ENCODE measurements at places on chromosomes 3 and 15.

DNA sequence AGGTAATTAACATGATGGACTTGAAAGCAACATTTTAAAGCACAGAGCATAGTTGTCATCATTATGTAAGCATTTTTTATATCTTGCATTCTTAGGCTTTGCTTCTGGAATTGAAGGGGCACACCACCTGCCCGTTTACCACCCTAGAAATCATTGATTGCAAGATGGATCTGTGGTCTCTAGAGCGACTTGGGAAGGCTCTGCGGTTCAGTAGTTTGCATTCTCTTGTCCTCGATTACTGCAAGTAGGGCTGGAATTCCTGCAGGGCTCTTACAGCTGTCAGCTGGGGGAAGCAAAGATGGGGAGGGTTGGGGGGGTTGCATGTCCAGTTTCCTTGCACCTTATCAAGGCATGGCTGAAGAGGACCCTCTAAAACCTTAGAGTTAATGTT is 56.7 kb upstream of the RNF7 start:
- no peak for DNase-seq

DNA sequence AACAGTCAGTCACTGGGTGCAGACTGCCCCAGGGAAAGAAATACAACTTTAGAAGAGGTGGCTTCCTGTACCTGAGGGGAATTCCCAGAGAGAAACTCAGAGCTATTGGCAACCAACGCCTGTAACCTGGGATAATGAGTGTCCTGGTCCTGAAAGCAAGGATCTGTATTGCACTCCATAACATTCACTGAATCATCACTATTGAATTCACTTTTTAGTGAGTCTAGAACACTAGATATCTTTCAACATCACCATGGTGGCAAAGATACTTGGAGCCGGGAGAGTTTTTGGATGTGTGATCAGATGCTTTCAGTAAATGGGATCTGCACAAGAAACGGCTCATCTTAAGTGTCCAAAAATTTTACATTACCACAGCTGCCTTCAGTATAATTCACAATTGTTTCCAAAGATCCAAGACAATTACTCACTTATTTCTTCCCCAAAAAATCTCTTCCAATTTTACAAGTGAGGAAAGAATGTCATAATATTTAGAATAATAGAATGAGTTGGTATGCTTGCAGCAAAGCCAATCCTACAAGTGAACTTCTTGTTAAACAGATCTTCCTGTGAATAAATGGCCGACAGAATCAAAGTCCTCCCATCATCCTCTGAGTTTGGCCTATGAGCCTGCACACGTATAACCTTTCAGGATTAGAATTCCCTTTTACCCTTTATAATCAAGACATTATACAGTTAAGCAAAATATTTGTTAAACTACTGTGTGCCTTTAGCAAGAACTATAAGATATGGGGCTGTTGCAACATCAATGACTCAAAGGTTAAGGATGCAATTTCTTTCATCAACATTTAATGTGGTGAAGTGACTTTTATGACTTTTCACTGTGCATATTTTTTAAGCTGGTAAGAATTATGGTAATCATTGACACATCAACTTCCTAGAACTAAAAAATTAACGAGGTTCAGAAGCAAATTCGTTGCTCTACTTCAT is 243.3 kb upstream of the COL8A1 start:
- DNase-seq: peak; percentile 92

- no peak for DNase-seq
Measured at GRCh38 chr15:62877276-62877857, 165.2 kb upstream of the TPM1 start.

GRCh38 chr3:10108091-10108490 is at the start of gene FANCD2OS:
Gene FANCD2OS, minus strand, starts transcription at chr3:10108255. Its CDS starts 3,481 bp downstream, at chr3:10104774.
- DNase-seq: no peak

- DNase-seq: peak; percentile 33
Measured at GRCh38 chr3:112327371-112327951, 5.5 kb upstream of the CD200 start.

DNA sequence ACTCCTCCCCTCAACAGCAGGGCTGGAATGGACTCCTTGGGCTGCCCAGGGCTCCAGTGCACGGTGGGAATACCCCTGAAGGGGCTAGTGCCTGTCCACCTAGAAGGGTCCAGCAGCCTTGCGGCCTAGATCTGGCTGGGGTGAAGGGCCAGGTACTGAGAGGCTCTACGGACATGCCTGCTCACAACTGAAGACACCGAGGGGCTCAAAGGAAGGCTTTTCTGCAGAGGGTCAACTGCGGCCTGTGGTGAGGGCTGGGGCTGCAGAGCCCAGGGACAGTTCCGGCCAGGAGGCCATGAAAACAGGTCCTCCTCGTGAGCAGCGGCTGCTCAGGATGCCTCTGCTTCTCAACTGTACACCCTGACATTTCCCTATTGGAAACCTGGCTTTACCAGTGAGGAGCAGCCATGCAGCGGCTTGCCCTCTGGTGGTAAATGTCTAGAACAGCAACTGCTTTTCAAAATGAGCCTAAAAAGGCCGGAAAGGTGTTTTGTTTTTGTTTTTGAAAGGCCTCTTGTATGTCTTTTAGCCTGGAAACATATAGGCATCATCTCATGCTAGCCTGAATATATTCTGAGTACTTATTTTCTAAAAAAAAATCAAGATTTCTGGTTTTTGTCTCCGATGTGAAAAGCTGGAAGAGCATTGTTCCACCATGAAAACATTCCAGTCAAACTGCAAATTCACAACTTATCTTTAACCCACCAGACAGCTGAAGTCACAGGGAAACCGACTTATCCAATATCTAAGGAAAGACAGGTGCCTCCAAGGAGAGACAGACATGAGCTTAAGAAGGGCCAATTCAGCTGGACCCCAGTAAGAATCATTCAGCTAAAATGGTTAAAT is 163.4 kb downstream of the KLF13 start:
- peak; percentile 34 for DNase-seq

GRCh38 chr15:66293419-66294156 is at the start of gene DIS3L:
Gene DIS3L, plus strand, starts transcription at chr15:66293568. Its CDS starts 29 bp downstream, at chr15:66293597.
- DNase-seq: peak; percentile 22

GRCh38 chr3:133561679-133562078 is 11.8 kb upstream of the CDV3 start:
- DNase-seq: no peak

DNA sequence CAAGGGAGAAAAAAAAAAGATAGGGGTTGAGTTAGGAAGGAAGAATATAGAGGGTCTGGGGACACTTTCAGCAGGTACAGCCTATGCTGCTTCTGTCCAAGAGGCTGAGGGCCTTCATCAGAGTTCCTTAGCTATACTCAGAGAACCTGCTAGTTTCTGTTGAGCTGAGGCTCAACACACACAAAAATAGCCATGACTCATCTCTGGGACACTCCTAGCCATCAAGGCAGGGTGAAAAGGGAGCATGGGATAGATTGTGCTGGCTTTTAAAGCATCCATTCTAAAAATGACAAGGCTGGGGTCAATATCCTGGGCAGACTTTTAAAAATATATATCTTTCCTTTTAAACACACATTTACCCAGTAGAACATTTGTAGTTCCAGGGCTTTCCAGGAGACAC is 2.8 kb upstream of the RTP2 start:
- peak; percentile 8 for DNase-seq

DNA sequence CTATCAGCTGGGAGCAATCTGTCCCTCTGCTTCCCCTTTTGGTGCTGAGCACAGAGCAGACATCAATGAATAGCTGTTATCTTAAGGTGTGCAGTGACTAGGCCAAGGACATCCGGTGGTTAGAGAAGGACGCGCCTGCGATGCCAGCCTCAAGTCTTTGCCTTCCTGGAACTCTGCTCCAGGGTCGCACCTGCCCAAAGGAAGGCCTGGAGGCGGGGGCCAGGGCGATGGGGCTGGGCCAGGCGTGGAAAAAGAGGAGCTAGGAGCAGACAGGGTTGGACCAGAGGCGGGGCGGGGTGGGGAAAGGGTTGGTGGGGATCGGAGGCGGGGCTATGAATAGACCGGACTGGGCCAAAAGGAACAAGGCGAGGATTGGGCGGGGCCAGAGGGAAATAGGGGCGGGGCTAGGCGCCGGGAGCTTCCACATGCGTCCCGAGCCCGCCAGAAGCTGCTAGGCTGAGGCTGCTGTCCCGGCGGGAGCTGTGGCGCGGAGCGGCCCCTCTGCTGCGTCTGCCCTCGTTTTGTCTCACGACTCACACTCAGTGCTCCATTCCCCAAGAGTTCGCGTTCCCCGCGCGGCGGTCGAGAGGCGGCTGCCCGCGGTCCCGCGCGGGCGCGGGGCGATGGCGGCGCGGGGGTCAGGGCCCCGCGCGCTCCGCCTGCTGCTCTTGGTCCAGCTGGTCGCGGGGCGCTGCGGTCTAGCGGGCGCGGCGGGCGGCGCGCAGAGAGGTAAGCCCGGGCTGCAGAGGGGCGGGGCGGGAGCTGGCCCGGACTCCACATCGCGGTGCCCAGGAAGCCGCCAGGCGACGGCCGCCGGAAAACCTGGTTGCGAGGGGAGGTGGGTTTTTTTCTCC is at the start of gene CHRNA5:
CHRNA5 (plus strand) TSS at position 424 of the 854 bp plus-strand sequence; CDS start at position 624, 200 bp downstream.
- peak; percentile 63 for DNase-seq

GRCh38 chr3:29759411-29760225 is 478.7 kb downstream of the RBMS3 start:
- peak; percentile 47 for DNase-seq

DNA sequence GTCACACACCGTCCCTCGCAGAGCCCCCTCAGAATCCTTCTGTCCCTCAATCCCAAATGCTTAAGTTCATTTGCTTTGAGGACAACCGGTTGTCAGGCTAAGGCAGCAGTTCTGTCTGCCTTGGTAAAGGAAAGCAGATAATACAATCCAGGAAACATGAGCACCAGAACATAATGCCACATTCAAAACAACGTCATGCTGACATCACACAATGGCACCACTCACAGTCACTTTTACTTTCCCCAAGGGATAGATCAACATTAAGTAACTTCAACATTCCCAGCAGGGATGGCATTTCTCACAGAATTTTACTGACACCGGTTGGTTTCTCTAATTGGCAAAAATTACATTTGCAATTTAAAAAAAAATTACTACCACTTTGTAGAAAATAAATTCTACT is 74.6 kb upstream of the PSMD6 start:
- no peak for DNase-seq

- DNase-seq: no peak
Measured at GRCh38 chr3:104723000-104723399, 643.7 kb upstream of the ALCAM start.

GRCh38 chr3:57949785-57950615 is 58.2 kb upstream of the FLNB start:
- DNase-seq: no peak

- no peak for DNase-seq
Measured at GRCh38 chr3:37536840-37537239, 324.8 kb upstream of the CTDSPL start.

GRCh38 chr3:30141178-30141581 is 465.2 kb upstream of the TGFBR2 start:
- DNase-seq: peak; percentile 28

- DNase-seq: no peak
Measured at GRCh38 chr15:101482526-101483371, 6.8 kb downstream of the PCSK6 start.

Measured in astrocyte (in vitro differentiated cells and primary cell).